ENCODE measurements at places on chromosomes 3 and 15.

DNA sequence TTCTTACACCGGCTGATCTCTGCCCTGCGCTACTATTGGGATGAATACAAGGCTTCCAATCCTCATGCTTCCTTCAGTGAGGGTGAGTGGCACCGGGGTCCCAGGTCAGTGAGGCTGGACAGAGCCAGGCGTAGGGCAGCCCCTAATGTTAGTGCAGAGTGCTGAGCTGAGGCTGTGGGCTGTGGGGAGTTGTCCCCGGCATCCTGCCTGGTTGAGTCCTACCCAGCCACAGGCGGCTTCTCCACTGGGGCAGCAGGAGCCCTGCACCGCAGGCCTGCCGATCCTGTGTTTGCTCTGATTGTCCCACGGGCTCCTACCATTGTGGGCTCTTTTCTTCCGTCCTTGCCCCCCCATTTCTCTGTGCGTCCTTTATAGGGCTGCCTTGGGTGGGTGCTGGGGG is 13.3 kb downstream of the RNF123 start:
- no peak for DNase-seq

DNA sequence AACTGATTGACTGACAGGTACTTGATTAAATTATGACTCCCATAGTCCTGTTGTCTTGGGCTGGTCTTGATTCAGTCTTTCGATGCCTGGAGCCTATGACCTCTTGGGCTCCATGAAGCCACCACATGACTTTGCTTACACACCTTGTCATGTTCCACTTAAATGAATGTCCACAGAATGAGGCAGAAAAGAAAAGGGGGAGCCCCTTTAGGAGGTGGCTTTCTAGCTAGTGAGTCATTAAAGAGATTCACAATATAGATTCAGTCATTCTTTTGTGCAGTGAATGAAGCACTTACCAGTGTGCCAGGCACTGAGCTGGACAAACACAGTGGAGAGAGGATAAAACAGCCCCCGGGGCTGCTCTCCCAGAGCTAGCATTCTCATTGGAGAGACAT is 17.1 kb downstream of the VIPR1 start:
- no peak for DNase-seq

DNA sequence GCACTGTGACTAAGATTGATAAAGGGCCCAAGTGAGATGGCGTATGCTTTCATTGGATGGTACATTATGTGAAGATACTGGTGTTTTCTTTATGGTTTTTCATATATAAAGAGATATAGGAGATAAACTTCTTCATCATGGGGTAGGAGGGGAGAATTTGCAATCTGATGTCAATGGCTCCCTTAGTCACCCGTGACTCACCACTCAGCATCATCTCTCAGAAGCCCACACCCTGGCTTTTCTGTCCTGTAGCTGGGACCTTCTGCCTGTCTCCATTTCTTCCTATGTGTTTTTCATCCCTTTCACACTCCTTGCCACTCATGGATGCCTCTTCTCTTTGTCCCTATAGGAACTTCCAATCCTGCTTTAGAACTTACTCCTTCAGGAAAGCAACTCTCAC is 114.3 kb upstream of the SEMA6D start:
- DNase-seq = no peak

DNA sequence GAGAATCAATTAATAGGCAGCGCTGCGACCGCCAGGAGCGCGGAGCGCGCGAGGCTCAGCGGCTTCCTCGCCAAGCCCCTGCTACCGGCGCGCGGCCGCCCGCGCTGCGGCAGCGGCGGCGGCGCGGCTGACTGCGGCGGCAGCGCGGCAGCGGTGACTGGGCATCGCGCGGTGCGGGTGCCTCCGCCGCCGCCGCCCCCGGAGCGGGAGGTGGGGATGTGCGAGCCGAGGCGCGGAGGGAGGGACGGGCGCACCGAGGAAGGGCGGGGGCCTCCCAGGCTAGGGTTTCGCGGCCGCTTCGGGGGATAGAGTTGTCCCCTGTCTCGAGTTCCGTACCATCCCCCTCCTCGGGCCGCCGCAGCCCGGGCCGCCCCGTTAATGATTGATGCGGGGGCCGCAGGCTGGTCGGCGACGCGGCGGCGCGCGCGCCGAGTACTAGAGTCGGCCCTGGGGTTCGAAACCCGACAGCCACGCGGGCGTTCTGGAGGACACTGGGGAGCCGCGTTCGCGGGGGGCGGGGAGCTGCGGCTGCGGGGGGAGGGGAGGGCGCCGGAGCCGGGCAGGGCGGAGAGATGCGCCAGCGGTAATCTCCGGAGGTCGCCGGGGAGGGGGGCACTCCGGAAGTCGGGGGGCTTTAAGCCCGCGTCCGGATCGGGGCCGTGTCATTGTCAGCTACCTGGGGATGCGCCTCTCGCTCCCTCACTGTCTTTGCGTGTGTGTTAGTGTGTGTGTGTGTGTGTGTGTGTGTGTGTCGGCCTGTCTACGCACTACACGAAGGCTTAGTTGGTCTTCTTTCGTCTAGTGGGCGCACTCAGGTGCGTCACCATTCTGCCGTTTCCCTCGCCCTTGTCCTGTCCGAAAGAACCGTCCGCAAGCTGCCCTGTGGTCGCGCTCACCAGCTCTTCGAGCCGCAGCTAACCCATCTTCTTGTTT is at the start of gene PAQR9:
Gene PAQR9, minus strand, starts transcription at position 159 of the 933 bp plus-strand sequence. CDS start 338 bp downstream, outside the sequence.
- DNase-seq = no peak

DNA sequence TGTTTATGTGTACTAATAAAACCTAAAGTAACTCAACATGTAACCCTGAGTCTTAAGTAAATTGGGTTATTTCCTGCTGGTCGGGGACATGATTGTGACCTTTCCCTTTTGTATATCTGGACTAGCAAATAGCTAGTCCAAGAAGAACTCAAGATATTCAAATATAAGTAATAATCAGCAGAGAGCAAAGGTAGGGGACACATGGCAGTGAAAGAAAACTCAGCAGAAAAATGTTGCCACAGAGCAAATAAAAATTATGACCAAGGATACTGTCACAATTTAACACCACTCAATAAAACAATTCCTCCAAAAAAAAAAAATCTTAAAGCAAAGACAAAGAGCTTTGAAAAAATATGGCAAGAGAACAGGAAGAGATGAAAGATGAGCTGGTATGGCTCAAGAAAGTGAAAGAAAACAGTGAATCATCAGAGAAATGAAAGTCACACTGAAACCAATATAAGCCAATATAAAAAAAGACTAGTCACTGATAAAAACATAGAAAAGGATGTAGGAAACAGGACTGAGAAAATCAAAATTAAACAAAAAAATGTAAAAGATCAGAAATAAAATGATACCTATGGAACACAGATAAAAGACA is 43.4 kb downstream of the HLTF start:
- no peak for DNase-seq

- DNase-seq = no peak
These were observed 35.2 kb downstream of the HMCES start for GRCh38 chr3:129313665-129314385.

- DNase-seq = no peak
These were observed 364.9 kb upstream of the DPPA4 start for GRCh38 chr3:109702252-109702651.

GRCh38 chr3:13548696-13549622 is at the start of gene FBLN2:
Gene FBLN2, plus strand, starts transcription at chr3:13549125. Its CDS starts 21,231 bp downstream, at chr3:13570356.
- DNase-seq = no peak

DNA sequence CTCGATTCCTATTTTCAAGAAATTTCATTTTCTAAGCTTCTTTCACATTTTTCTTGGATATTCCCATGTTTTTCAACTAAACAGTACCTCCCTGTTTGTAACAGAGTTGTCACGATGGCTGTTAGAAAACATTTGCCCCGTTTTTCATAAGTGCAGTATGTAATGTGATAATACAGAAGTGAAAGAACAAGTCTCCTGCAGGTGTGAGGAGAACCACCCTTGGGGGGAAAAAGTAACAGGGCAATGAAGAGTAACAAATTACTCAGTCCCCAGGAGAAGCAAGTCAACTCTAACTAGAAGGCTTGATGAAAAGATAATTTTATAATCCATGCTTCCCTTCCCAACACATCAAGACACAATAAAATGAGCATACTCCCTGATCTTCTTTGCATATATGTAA is 493.3 kb downstream of the FOXP1 start:
- no peak for DNase-seq

GRCh38 chr15:58669108-58669507 is 80.4 kb downstream of the ADAM10 start:
- DNase-seq = no peak

GRCh38 chr3:157079676-157080369 is 80.1 kb downstream of the CCNL1 start:
- DNase-seq = no peak

DNA sequence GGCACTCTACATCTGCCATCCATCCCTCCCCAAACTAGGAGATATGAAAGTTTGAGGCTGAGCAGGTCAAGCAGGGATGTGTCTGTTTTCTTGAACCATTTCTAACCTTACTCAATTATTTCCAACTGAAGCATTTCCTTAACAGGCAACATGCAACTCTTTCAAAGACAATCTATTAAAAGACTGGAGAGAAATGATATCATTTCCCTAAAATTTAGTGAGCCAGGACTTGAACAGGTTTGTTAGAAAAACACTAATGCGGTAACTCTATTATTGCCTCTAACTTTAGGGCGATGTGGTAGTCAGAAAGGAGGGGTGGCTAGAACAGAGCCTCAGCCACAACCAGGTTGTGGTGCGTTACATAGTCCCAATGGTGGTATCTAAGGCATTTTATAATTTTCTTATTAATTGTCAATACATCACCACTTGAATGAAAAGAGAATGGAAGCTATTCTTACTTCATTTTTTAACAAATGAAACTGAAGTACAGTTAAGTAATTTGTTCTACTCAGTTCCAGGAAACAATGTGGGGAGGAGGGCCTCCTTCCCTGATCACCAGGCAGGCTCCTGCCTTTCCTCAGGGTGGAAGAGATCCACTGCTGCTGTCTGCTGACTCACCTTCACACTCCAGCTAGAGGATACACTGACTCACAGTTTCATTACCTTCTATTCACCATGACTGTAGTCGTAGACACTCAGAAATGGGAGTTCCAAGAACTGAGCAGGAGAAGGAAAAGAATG is 22.8 kb downstream of the MYO1E start:
- no peak for DNase-seq

DNA sequence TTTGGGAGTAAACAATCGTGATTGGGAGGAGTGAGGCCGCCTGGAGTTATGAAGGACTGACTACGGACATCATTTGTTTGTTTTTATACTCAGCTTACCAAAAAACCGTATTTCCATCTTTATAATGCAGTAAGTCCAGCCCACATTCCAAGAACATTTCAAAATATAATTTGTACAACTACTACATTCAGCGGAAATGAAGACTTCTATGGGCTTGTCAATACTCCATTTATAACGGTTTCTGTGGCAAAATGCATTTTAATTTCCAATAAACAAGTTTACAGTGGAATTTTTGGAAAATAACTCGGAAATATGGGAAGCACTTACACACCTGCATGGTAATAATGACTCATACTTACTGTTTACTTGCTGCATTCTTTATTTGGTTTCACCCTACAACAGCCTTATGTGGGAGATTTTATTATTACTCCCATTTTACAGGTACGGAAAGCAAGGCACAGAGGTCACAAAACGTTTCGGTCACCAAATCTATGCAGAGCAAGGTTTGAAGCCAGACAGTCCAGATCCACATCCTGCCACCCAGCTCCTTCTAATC is 62.3 kb downstream of the LDHAL6B start:
- DNase-seq = no peak

GRCh38 chr3:52339612-52340011 is 23.5 kb downstream of the DNAH1 start:
- peak; percentile 47 for DNase-seq

GRCh38 chr3:66762916-66763693 is 235.0 kb upstream of the KBTBD8 start:
- no peak for DNase-seq

GRCh38 chr15:70112074-70112395 is 14.3 kb upstream of the TLE3 start:
- no peak for DNase-seq

- no peak for DNase-seq
These were observed 445.5 kb downstream of the NLGN1 start for GRCh38 chr3:173843060-173843459.

DNA sequence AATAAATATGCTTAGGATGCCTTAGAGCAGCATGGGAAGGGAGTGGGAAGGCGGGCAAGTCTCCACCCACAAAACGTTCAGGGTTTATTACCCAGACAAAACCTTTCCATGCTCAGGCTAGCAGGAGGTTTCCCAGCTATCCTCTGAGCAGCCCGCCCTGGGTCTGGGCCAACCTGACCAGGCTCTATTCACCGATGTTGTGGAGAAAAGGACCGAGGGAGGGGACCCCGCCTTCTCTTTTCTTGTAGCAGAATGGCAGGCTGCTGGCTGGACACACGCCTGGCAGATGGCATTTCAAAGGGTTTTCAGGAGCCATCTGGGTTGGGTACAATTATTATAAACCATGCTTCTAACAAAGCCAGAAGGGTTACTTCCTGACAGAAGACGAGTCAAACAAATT is 540.9 kb downstream of the MAGI1 start:
- DNase-seq = no peak

GRCh38 chr15:79962178-79962577 is 8.8 kb downstream of the BCL2A1 start:
- DNase-seq = no peak

- DNase-seq = no peak
These were observed 896.9 kb downstream of the IGSF11 start for GRCh38 chr3:118137778-118138177.

GRCh38 chr15:60218256-60218655 is 179.5 kb downstream of the ANXA2 start:
- no peak for DNase-seq

GRCh38 chr15:83734487-83734886 is 80.6 kb downstream of the ADAMTSL3 start:
- no peak for DNase-seq
